SHP77 treated with DMSO at 0.1 percent for 48 hours (cell line): ENCODE measurements at places on chromosomes 11 and 22.

- no peak for DNase-seq
Observed at GRCh38 chr22:20437613-20438426, at the start of gene SCARF2. Gene SCARF2, minus strand, starts transcription at chr22:20437825. Its CDS starts 71 bp downstream, at chr22:20437754.

DNA sequence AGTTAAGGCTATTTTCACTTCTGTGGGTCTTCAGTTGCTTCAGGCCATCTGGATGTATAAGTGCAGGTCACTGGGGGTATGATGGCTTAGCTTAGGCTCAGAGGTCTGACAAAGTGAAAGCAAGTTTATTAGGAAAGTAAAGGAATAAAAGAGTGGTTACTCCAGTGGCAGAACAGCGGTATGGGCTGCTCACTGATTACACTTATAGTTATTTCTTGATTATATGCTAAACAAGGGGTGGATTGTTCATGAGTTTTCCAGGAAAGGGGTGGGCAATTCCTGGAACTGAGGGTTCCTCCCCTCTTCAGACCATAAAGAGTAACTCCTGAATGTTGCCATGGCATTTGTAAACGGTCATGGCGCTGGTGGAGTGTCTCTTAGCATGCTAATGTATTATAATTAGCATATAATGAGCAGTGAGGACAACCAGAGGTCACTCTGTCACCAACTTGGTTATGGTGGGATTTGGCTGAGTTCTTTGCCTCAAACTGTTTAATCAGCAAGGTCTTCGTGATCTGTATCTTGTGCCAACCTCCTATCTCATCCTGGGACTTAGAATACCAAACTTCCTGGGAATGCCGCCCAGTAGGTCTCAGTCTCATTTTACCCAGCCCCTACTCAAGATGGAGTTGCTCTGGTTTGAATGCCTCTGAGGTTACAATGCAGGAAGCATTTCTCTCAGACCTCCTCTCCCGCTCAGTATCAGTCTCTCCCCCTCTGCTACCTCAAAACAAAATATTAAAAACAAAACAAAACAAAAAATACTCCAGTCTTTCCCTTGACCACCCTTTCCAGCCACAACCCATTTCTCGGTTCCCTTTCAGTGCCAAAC is 106.6 kb upstream of the SLC22A12 start:
- DNase-seq = no peak

DNA sequence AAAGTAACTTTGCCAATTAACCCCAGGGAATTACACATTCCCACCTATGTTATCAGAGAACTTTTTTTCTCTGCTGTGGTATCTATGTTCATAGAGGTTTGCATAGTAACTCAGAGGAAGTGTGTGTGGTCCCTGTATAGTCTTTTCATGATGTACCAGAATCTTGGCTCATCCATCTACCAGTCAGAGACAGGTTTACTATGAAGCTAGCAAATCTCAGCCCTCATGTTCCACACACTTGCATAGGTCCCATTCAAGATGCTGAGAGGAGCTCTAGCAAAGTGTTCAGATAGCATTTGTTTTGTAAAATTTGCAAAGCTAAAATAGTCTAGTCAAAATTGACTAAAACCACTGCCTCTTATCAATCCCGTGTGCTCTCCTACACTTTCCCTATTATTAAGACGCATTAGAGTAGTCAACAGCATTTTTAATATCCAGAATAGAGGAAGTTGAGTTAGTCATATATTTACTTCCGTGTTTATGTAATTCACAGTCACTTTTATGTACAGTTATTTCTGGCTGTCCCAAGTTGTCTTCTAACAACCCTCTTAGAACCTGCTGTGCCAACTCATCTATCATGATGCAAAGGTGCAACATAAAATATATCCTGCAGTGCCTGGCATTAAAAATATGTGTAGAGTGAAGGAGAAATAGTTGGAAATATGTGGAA is 184.2 kb downstream of the FAM76B start:
- no peak for DNase-seq

DNA sequence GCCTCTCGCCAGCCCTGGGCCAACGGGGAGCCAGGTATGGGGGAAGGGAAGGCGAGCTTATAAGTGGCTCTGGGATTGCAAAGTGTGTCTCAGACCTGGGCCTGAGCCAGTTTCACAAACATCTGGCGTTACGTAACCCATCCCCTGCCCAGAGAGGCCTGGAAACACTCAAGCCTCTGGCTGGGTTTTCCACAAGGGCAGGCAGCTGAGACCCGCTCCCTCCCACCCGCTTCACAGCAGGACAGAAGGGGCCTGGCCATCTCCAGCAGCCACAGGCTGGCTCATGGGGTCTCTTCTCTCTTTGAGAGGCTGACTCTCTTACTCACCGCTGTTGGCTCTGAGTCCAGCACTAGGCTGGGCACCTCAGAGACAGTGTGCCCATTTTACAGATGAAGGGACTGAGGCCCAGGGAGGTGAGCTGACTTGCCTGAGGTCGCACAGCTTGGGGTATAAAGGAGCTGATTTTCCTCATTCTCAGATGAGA is 44.5 kb downstream of the TRIOBP start:
- DNase-seq = peak; percentile 44

DNA sequence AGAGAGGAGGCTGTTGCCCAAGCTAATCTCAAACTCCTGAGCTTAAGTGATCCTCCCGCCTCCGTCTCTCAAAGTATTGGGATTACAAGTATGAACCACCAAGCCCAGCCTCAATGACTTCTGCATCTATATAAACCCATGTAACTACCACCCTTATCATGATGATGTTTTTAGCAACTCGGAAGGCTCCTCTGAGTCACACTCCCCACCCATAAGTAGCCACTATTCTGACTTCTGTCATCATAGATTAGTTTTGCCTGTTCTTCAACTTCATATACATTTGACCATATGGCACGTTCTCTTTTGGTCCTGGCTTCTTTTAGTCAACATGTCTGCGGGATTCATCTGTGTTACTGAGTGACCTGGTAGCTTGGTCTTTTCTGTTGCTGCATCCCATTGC is 6.4 kb upstream of the FOSL1 start:
- no peak for DNase-seq

DNA sequence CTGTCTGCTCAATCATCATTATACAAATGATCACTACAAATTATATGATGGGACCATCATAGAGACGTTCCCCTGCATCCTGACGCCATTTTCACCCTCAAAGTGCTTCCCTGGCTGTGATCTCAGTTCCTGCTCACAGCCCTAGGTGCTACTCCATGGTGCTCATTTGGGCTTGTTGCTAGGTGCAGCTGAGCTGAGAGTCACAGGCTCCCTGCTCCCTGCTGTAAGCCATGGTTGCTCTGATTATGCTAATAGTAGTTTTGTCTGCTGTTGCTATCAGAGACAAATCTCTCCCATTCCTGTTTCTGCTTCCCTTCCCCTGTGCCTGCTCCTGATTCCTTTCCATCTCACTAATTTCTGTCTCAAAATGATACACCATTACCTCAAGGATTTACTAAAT is 474.3 kb downstream of the METTL15 start:
- DNase-seq = no peak

GRCh38 chr11:113249491-113249763 is 65.0 kb upstream of the TTC12 start:
- DNase-seq = no peak
